CD4-positive, alpha-beta T cell treated with Interleukin-10 for 1 hour (primary cell): ENCODE measurements at places on chromosomes 16 and 17.

DNA sequence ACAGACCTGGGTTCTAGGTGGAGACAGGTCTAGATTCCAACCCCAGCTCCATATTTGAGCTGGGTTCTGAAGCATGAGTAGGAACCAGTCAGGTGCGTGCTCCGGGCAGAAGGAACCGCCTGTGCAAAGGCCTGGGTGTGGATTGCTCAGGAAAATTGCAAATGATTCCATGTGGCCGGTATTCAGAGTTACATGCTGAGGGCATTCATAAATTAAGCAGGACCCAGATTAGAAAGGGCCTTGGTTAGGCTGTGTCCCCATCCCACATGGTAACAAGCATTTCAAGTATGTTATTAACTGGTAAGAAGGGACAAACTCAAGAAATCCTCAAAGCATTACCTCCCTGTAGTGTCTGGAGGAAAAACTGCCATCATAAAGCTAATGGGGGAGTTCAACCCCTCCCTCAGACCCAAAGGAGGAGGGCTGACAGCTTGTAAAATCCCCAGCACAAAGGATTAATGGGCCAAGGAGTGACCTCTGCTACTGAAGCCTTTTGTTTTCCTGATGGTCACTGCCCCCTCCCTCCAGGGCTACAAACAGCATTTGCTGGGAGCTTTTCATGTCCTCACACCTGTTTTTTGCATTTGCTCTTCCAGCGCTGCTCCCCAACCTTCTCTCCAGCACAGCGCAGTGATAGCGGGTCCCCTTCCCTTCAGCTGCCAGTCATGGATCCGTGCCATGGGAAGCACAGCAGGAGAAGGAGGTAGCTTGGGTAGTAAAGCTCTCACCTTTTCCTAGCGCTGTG, 218.0 kb downstream of the C16orf95 start:
- DNase-seq = no peak

- peak; percentile 46 for DNase-seq
These were observed 260.2 kb downstream of the ZFHX3 start for GRCh38 chr16:72787514-72788268.

GRCh38 chr16:86718118-86718517, 139.8 kb downstream of the FOXL1 start:
- no peak for DNase-seq

DNA sequence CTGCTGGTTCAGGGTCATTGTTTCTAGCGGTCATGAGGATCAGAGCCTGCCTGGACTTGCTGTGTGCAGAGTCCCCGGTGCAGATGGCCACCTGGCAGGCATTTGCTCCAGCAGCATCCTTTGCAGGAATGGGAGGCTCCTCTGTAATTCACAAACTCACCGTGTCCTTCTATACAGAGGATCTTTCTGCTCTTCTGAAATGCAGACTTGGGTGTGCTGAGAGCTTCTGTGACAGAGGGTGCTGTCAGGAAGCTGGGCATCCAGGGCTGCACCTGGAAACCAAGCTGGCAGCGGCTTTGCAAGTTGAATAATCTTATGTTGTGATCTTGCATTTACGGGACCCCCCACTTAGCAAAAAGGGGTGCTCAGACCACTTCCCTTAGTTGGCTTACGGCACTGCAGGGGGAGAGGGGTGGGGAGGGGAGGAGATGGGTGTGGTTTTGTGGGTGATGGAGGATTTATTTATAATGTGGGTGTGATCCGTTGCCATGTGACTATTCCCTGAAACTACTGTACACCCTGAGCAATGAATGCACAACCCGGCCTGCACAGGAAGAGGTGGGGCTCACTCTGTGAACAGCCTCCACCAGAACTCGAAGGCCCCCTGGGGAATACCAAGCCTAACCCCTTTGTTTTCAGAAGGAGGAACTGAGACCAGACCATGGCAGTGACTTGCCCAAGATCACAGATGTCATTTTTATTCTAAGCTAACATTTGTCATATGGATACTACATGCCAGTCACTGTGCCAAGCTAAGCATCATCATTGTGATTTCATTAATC, 178.3 kb downstream of the PRKCB start:
- peak; percentile 78 for DNase-seq

DNA sequence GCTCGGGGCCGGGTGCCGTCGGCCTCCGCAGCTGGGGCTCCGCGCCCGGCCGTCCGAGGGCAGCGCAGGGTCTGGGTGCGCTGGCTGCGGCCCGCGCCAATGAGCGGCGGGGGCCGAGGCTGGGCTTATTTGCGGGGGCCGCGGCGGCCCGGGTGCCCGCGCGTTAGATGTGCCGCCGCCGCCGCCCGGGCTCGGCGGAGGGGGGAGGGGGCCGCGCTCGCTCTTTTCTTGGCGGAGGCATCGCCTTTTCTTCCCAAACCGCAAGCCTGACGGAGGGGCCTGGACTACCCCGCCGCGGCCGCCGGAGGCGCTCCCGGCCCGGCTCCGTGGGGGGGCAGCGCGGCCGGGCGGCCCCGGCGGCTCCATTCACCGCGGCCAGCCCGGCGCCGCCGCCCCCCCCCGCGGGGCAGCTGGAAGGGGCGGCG, at the start of gene NOTUM:
Gene NOTUM, minus strand, starts transcription at position 101 of the 425 bp plus-strand sequence. CDS start 278 bp downstream, outside the sequence.
- DNase-seq = peak; percentile 37

DNA sequence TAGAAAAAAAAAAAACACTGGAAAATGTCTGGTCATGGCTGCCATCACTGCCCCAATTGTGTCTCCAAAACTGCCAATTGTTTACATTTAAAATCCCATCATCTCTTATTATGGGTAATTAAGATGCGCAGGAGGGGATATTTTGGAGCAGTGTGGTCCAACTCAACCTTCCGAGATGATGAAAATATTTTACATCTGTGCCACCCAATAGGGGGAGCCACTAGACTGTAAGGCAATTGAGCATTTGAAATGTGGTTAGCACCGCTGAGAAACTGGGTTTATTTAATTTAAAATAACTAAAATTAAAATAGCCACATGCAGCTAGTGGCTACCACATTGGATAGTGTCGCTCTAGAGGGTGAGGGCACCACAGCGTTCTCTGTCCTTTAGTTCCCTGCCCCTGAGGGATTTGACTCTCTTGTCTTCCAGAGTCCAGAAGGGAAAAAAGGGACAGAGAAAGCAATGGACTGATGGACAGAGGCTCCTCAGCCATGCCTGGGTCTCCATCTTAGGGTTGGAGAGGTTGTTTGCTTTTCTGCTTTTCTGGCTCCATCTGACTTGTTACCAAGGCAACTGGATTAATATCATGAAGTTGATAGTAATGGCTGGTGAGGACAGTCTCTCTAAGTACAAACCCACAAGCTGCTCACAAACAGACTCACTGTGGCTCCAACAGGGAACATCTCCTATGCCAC, 3.5 kb downstream of the MPO start:
- peak; percentile 40 for DNase-seq

DNA sequence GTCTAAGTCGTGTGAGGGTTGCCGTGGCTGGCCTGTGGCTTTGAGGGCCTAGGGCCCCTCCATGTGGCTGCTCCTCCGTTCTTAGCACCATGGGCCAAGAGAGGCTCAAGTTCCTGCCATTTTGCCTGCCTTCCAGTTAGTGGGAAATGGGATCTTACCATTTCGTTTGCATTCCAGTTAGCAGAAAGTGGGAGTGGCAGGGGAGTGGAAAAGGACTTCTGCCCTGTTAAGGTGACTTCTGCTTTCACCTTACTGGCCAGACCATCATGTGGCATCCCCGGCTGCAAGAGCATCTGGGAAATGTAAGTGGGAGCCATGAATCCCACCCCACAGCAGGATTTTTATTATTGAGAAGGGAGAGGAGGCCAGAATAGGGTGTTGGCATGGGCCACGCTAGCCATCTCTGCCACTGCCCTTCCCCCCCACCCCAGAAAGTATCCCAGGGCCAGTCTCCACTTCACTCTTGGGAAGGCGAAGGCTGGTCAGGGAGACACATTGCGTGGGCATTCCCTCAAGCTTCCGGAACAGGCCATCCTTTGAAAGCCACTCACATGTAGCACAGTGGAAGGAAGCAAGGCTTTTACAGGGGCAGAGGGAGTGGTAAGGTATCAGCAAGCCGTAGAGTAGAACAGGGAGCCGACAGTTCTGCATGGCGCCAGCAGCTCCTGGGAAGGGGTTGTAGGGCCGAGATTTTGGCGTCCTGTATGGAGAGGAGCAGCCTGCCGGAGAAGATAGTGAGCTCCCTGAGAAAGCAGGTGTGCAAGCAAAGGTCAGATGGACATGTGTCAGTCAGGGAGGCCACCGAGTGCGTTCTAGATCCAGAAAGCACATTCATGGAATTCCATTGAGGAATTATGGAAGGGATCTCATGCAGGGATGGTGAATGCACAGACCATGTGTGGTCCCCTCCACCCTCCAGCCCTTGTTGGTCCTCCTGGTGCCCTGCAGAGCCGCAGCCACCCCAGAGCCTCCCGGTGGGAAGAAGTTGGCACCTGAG, 33.4 kb downstream of the CMIP start:
- DNase-seq = no peak

DNA sequence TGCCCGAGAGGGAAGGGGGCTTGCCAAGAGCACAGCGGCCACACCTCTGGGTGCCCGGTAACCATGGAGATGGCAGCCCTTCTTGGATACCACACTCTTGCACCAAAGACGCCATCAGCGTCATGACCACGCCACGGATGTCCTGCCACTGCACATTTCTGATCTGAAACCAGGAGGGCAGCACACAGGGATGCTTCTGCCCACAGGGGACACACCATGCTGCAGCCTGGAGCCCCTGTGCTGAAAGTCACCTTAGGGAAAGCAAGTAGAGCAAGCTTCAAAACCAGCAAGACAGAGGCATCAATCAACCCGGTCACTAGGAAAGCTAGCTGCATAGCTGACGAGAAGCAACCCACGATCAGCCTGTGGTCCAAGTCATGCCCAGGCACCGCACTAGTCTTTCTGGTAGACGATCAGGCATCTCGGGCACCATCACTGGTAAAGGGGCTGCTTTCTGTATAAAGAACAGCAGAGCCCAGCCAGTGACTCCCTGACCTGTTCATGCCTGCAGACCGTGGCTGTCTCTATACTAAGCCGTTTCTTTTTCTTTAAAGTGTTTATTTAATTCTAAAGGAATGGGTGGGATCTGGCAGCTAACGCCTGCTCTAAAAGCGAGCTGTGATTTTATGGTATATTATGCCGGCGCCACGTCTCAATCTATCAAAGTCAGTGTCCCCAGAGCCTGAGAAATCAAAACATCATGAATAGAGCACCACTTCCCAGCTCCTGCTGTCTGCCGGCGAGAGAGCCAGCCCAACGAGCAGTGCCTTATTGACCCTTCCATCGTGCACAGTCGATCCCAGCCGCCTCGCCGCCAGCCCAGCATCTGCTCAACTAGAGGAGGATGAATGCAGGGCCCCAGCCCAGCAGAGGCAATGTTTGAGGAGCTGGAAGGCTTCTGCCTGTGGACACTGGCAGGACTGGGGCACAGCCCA, 244.7 kb downstream of the RBFOX3 start:
- no peak for DNase-seq

GRCh38 chr16:46612121-46612520, 9.1 kb downstream of the SHCBP1 start:
- no peak for DNase-seq

DNA sequence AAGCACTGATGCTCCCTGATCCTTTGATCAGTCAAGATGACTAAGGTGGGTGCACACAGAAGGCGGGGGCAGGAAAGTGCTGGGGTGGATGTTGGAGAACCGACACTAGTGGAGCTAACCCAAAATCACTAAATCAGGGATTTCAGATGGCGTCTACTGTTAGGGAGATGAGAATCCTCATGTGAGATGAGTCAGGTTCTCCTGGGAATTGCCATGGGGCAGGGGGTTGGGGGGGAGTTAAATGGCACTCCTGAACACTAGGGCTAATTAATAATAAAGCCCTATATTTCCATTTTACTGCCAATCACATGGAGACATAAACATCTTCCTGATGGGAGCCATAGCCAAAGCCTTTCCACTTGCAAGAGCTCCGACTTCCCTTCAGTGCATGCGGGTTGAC, 804.1 kb downstream of the KCNJ18 start:
- no peak for DNase-seq

DNA sequence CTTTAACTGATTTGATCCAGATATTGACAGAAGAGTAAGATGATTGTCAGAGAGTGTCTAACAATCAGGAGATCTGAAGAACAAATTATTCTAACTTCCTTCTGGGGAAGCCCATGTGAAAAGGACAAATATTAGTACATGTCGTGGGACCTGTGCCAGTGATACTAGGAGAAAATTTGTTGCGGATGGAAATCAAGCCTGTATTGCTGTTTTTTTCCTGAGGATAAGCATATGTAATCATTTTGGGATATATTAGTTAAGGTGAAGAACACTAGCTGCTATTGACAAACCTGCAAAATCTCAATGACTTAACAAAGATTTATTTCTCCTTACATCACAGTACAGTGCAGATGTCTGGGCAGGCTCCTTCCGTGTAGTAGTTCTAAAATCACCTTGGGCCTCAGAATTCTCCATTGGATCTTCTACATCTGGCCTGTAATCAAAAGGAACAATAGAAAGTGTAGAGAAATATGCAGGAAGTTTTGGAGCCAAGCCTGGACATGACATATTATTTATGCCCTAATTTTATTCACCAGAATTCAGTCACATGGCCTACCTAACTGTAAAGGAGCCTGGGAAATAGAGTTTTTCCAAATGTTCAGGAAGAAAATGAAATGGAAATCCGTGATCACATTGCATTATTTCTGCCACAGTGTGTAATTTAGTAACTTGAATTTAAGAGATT, 58.3 kb downstream of the CYB561 start:
- DNase-seq = no peak

DNA sequence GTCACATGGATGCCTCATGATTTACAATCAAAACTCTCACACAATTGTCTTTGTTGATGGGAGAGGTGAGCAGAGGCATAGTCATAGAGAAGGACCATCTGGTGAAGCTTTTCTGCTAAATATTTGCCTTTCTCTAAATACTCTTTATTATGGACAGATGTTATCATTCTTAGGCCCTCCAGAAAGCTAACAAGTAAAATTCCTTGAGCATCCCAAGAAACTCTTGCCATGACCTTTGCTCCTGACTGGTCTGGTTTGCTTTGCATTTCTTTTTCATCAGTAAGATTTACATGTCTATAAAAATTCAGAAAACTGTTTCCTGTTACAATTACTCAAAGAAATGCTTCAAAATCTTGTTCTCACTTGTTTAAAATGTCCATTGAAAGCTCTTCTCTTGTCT, 1336.6 kb upstream of the CDH8 start:
- no peak for DNase-seq

DNA sequence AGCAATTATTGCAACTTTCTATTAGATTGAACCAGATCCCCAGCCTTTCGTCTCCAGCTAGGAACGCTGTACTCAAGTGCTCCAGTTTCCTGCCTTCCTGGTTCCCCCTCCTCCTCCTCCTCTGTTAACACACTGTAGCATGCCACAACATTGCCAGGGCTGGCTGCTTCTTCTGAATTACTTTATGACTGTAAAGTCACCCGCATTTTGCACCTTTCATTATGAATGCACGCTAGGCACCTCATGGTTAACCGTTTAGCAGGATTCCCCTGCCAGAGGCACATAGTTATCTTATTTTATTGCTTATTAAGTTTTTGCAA, 4.5 kb downstream of the ZNF423 start:
- DNase-seq = no peak
